ENCODE measurements at places on chromosomes 6 and 20. TPM values are rescaled to one million over a fixed set of nuclear protein-coding genes. Genes with fewer than 3 reads are reported as not detected.
A peak's percentile ranks its signal among the peaks of the same experiment; 100 is the strongest.

Gene PSMF1
- 22.4 TPM for polyA plus RNA-seq

Gene RFX6
- not detected for polyA plus RNA-seq

Gene LY6G6F
- polyA plus RNA-seq = not detected

Gene VWA7
- polyA plus RNA-seq = 2.2 TPM

Gene SRMS
- polyA plus RNA-seq = not detected

DNA sequence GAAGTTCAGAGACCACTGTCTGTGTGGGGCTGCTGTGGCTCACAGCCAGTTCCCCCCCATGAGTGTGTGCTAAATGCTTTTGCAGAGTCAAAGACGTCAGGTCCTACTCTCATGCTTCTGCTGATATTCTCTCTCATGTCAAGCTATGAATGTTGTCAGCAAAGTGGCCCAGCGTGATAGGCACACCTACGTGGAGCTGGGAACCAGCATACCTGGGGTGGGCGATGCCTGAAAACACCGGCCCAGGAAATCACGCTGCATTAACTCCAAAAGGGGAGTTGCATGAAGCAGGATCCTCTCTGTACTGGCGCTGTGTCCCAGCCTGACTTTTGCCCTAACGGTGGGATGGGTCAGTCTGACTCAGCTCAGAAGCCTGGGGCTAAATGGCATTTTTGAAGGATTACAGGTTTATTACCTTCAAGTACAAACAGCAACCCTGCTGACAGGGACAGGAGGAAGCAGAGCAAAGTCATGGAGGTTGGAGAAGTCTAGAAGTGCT is 9.0 kb upstream of the MRPS10 start:
- peaks cover 11% of the 10 kb centered on the region for H3K36me3 ChIP-seq
- H3K4me3 ChIP-seq = no peak overlapping the region
- H3K4me1 ChIP-seq = peaks cover 15% of the 10 kb centered on the region
- DNase-seq = no peak
- H3K27ac ChIP-seq = no peak overlapping the region
- no peaks in the 10 kb centered on the region for H3K27me3 ChIP-seq

- no peaks in the 10 kb centered on the region for H3K27me3 ChIP-seq
- no peaks in the 10 kb centered on the region for H3K36me3 ChIP-seq
- peaks cover 13% of the 10 kb centered on the region for H3K4me1 ChIP-seq
- no peak for DNase-seq
These were observed 26.9 kb upstream of the ADTRP start for GRCh38 chr6:11805259-11806053.

DNA sequence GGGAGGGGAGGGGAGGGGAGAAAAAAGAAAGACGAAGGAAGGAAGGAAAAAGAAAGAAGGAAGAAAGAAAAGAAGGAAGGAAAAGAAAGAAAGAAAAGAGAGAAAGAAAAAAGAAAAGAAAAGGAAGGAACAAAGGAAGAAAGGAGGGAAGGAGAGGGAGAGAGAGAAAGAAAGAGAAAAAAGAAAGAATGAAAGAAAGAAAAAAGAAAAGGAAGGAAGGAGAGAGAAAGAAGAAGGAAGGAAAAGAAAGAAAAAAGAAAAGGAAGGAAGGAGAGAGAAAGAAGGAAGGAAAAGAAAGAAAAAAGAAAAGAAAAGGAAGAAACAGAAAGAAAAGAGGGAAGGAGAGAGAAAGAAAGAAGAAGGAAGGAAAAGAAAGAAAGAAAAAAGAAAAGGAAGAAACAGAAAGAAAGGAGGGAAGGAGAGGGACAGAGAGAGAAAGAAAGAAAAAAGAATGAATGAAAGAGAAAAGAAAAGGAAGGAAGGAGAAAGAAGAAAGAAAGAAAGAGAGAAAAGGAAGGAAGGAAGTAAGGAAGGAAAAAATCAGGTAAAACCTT is 225.3 kb downstream of the TPBG start:
- H3K4me1 ChIP-seq = no peaks in the 10 kb centered on the region
- H3K4me3 ChIP-seq = no peak overlapping the region
- no peak for DNase-seq
- no peaks in the 10 kb centered on the region for H3K27me3 ChIP-seq
- no peaks in the 10 kb centered on the region for H3K36me3 ChIP-seq

DNA sequence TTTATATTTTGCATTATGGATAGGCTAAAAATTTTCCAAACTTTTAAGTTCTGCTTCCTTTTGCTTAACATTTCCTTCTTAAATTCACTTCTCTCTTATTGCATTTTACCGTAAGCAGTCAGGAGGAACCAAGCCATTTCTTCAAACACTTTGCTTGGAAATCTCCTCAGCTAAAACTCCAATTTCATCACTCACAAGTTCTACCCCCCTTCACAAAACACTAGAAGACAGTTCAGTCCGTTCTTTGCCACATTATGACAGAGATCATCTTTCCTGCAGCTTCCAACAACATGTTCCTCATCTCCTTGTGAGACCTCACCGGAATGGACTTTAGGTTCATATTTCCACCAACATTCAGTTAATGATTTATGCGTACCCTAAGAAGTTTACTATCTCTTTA is 79.2 kb upstream of the LY86 start:
- H3K27ac ChIP-seq = no peak overlapping the region
- DNase-seq = no peak
- no peaks in the 10 kb centered on the region for H3K36me3 ChIP-seq
- H3K4me3 ChIP-seq = no peak overlapping the region
- H3K4me1 ChIP-seq = no peaks in the 10 kb centered on the region

- H3K4me1 ChIP-seq = no peaks in the 10 kb centered on the region
- H3K4me3 ChIP-seq = no peak overlapping the region
- H3K36me3 ChIP-seq = no peaks in the 10 kb centered on the region
- no peak overlapping the region for H3K27ac ChIP-seq
- no peak for DNase-seq
These were observed 530.5 kb upstream of the PTCHD4 start for GRCh38 chr6:48641544-48641943.

GRCh38 chr6:32475392-32476206 is 35.9 kb downstream of the HLA-DRA start:
- DNase-seq = no peak
- H3K4me1 ChIP-seq = peaks cover 4% of the 10 kb centered on the region
- H3K27ac ChIP-seq = no peak overlapping the region
- no peaks in the 10 kb centered on the region for H3K36me3 ChIP-seq
- no peaks in the 10 kb centered on the region for H3K27me3 ChIP-seq
- H3K4me3 ChIP-seq = no peak overlapping the region

- H3K4me3 ChIP-seq = no peak overlapping the region
- peak overlapping the region; percentile 74 for H3K27ac ChIP-seq
- H3K36me3 ChIP-seq = no peaks in the 10 kb centered on the region
These were observed 28.6 kb downstream of the PPARD start for GRCh38 chr6:35370785-35371493.

DNA sequence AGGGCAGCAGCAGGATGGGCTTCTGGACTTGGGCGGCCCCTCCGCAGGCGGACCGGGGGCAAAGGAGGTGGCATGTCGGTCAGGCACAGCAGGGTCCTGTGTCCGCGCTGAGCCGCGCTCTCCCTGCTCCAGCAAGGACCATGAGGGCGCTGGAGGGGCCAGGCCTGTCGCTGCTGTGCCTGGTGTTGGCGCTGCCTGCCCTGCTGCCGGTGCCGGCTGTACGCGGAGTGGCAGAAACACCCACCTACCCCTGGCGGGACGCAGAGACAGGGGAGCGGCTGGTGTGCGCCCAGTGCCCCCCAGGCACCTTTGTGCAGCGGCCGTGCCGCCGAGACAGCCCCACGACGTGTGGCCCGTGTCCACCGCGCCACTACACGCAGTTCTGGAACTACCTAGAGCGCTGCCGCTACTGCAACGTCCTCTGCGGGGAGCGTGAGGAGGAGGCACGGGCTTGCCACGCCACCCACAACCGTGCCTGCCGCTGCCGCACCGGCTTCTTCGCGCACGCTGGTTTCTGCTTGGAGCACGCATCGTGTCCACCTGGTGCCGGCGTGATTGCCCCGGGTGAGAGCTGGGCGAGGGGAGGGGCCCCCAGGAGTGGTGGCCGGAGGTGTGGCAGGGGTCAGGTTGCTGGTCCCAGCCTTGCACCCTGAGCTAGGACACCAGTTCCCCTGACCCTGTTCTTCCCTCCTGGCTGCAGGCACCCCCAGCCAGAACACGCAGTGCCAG is at the start of gene TNFRSF6B:
Gene TNFRSF6B, plus strand, starts transcription at position 25 of the 729 bp plus-strand sequence. Its CDS starts 116 bp downstream, at position 141.
- no peaks in the 10 kb centered on the region for H3K36me3 ChIP-seq
- H3K4me3 ChIP-seq = peak within 1 kb of the TSS; percentile 42
- peak within 1 kb of the TSS; percentile 73 for H3K27ac ChIP-seq

DNA sequence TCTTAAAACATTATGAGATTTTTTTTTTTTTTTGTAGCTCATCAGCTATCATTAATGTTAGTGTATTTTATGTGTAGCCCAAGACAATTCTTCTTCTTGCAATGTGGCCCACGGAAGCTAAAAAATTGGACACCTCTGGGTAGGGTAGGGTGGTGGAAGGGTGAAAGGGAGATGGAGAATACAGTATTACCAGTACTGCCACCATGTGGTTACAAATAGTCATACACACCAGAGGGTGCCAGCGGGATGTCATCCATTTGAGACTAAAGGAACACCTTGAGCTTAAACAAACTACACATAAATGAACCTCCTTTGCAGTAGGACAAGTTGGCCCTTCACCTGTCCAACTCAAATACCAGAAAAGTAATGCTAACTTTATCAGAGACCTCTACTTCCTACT is 601.9 kb downstream of the HTR1B start:
- H3K4me1 ChIP-seq = no peaks in the 10 kb centered on the region
- no peaks in the 10 kb centered on the region for H3K27me3 ChIP-seq
- DNase-seq = no peak
- no peak overlapping the region for H3K4me3 ChIP-seq
- H3K27ac ChIP-seq = no peak overlapping the region

DNA sequence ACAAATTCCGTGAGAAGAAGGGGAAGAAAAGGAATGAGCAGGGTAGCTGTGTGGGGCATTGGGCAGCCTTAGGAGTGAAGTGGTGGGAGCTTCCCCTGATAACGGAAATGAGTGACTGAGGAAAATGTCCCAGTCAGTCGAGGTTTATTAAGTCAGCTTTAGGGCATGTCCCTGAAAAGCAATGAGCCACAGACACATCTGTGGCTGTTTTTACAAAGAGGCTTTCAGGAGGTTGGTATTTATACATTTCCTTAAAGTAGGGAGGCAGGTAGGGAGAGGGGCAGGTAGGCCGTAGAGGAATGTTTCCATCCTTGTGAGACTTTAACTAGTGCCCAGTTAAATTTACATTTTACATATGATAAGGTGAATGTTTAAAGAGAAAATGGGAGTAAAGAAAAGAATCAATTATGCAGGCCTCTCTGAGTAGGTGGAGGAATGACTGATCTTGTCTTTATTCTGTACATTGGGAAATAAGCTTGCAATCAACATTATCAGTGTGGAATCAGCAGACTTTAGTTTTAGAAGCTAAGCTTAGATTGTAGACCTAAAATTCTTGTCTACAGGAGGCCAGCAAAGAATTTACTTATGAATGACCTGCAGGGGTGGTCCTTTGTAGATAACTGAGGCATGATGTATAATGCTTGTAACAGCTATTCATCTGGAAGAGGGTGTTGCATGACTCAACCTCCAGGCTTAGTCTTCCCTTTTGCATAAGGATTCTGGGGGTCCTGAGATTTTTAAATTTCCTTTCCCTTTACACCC is 18.5 kb downstream of the SLC22A2 start:
- H3K4me3 ChIP-seq = no peak overlapping the region
- no peak overlapping the region for H3K27ac ChIP-seq
- DNase-seq = no peak

GRCh38 chr20:18984238-18985200 is 170.9 kb downstream of the SCP2D1 start:
- no peak overlapping the region for H3K4me3 ChIP-seq
- no peaks in the 10 kb centered on the region for H3K36me3 ChIP-seq
- DNase-seq = no peak
- H3K27ac ChIP-seq = no peak overlapping the region
- no peaks in the 10 kb centered on the region for H3K4me1 ChIP-seq

GRCh38 chr6:658244-658643 is 1.3 kb upstream of the HUS1B start:
- no peak for DNase-seq
- H3K4me3 ChIP-seq = no peak overlapping the region
- H3K4me1 ChIP-seq = peaks cover 16% of the 10 kb centered on the region
- no peaks in the 10 kb centered on the region for H3K36me3 ChIP-seq
- no peak overlapping the region for H3K27ac ChIP-seq

- H3K27me3 ChIP-seq = no peaks in the 10 kb centered on the region
- H3K36me3 ChIP-seq = no peaks in the 10 kb centered on the region
- no peak overlapping the region for H3K4me3 ChIP-seq
These were observed 76.4 kb upstream of the HS3ST5 start for GRCh38 chr6:114419175-114419574.

DNA sequence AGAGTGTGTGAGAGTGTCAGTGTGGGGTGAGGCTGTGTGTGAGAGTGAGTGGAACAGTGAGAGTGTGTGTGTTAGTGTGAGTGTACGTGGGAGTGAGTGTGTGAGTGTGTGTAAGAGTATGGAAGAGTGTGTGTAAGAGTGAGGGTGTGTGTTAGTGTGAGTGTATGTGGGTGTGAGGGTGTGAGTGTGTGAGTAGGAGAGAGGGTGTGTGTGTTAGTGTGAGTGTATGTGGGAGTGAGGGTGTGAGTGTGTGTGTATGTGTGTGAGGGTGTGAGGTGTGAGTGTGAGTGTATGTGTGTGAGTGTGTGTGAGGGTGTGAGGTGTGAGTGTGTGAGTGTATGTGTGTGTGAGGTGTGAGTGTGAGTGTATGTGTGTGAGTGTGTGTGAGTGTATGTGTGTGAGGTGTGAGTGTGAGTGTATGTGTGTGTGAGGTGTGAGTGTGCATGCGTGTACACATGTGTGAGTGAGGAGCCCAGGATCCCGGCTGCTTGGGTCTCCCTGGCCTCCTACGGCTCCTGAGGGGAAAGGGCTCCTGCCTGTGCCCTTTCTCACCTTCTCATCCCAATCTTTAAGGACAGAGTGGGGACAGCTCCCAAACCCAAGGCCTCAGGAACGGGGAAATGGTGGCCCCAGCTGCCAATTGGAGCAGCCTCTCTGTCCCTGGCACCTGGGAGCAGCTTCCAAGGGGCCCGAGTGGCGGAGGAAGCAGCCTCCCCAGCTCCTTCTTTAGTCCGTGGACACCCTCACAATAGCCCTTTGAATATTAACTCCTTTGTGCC is 100.2 kb downstream of the PSMB1 start:
- no peaks in the 10 kb centered on the region for H3K27me3 ChIP-seq
- H3K27ac ChIP-seq = no peak overlapping the region
- H3K4me3 ChIP-seq = no peak overlapping the region

- H3K36me3 ChIP-seq = no peaks in the 10 kb centered on the region
- no peak for DNase-seq
- no peak overlapping the region for H3K4me3 ChIP-seq
- no peaks in the 10 kb centered on the region for H3K4me1 ChIP-seq
These were observed 24.1 kb downstream of the ALDH8A1 start for GRCh38 chr6:134925800-134926199.

GRCh38 chr6:90411292-90411781 is 114.7 kb upstream of the BACH2 start:
- no peak for DNase-seq
- H3K27me3 ChIP-seq = no peaks in the 10 kb centered on the region
- no peaks in the 10 kb centered on the region for H3K36me3 ChIP-seq

GRCh38 chr6:150228072-150228733 is 85.4 kb downstream of the PPP1R14C start:
- no peak for DNase-seq
- no peaks in the 10 kb centered on the region for H3K36me3 ChIP-seq
- no peak overlapping the region for H3K27ac ChIP-seq

Data from heart right ventricle (tissue), 16 donors.